ENCODE measurements at places on chromosomes 11 and 22. TPM values are rescaled to one million over a fixed set of nuclear protein-coding genes. Genes with fewer than 3 reads are reported as not detected.

The PGR gene
- 0.03 TPM for total RNA-seq

The RPL3 gene
- 3,339 TPM for total RNA-seq

- peaks cover 25% of the 10 kb centered on the region for H3K36me3 ChIP-seq
- no peak overlapping the region for H3K4me3 ChIP-seq
- no peaks in the 10 kb centered on the region for H3K27me3 ChIP-seq
- no peaks in the 10 kb centered on the region for H3K4me1 ChIP-seq
- H3K27ac ChIP-seq = no peak overlapping the region
- DNase-seq = no peak
Measured at GRCh38 chr22:29539105-29539504, 14.5 kb downstream of the THOC5 start.

The ELFN2 gene
- 0.03 TPM for total RNA-seq

- H3K36me3 ChIP-seq = no peaks in the 10 kb centered on the region
- H3K4me1 ChIP-seq = no peaks in the 10 kb centered on the region
- no peak overlapping the region for H3K27ac ChIP-seq
- no peak for DNase-seq
- no peak overlapping the region for H3K4me3 ChIP-seq
Measured at GRCh38 chr11:28673691-28674432, 565.7 kb downstream of the METTL15 start.

DNA sequence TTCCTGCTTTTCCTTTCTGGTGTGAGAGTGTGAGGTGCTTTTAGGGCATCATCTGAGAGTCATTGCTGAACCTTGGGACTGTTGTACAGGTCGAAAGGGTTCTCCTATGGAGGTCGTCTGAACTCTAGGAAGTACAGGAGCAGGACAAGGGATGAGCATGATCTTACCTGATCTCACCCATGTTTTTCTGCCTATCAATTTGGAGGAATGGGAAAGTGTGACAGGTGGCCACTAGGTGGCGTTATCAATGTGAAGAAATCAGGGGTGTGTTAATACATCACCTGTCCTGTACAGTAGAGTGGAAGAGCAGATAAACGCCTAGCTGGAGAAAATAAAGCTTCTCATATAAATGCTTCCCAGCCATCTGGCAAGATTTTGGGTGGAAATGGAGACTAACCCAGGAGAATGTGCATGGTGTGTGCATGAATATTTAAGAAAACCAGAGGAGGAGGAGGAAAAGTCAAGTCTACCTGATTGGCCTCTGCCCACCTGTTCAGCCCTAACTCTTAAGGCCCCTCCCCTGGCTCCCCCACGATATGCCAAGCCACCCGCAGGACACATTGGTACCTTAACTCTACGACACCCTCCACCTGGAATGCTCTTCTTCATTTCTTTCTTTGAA lies 72.0 kb upstream of the NARS2 start:
- H3K4me3 ChIP-seq = no peak overlapping the region
- no peaks in the 10 kb centered on the region for H3K4me1 ChIP-seq
- no peaks in the 10 kb centered on the region for H3K36me3 ChIP-seq
- no peak for DNase-seq
- H3K27me3 ChIP-seq = peaks cover 6% of the 10 kb centered on the region

- no peaks in the 10 kb centered on the region for H3K27me3 ChIP-seq
- no peaks in the 10 kb centered on the region for H3K36me3 ChIP-seq
- no peaks in the 10 kb centered on the region for H3K4me1 ChIP-seq
Measured at GRCh38 chr11:40186437-40187263, 1272.8 kb downstream of the LRRC4C start.

DNA sequence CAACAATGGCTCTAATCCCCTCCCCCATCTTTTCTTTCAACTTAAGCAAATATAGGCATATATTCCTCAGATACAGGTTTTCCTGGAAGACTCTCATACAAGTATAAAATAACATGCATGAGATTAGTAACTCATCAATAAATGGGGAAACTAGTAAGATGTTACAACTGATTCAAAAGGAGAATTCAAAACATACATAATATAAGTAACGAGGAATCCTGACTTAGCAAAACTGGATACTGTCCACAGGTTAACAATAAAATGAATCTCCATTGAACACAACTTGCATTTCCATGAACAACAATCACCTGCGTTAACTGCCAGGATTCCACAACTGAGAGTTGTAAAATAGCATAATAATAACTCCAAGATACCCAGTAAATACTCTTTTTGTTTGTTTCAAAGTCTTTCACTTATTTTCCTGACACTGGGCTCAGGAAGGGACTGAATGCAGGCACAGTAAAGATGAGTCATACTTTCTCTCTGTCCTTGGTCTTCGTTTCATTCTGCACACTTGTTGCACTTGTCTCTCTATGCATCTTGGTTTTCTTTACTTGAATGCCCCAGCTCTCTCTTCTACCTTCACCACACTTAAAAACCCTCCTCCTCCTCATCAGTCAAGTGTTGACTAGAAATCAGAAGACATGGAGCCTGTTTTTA lies 8.1 kb downstream of the APIP start:
- H3K36me3 ChIP-seq = no peaks in the 10 kb centered on the region
- no peaks in the 10 kb centered on the region for H3K27me3 ChIP-seq
- no peak overlapping the region for H3K27ac ChIP-seq
- peaks cover 4% of the 10 kb centered on the region for H3K4me1 ChIP-seq
- no peak for DNase-seq

DNA sequence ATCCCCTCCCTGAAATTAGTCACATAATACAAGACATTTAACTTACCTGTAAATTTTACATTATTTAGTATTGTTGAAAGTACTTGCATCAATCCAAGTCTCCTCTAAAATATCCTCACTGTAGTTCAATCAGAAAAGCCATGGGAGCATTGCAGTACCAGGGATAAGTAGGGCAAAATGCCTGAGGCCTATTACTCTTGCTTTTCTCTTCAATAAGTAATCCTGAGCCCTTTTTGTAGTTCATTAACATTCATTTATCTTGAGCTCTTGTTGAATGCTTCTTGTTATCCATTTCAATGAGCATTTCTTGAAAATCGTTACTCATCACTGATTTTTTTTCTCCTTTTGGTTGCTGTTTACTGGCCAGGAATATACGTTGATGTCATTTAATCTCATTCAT lies 414.7 kb downstream of the LRRC4C start:
- no peak overlapping the region for H3K27ac ChIP-seq
- no peak for DNase-seq
- no peaks in the 10 kb centered on the region for H3K27me3 ChIP-seq
- H3K36me3 ChIP-seq = no peaks in the 10 kb centered on the region

GRCh38 chr11:59076876-59077571 lies 9.1 kb upstream of the GLYATL1B start:
- H3K27me3 ChIP-seq = no peaks in the 10 kb centered on the region
- peaks cover 27% of the 10 kb centered on the region for H3K4me1 ChIP-seq
- no peak for DNase-seq
- no peaks in the 10 kb centered on the region for H3K36me3 ChIP-seq
